Right lobe of liver (tissue), 6 donors: ENCODE measurements at places on chromosomes 4 and X. TPM values are rescaled to one million over a fixed set of nuclear protein-coding genes. Genes with fewer than 3 reads are reported as not detected.

GRCh38 chrX:107632346-107632745, 4.0 kb downstream of the PRPS1 start:
- H3K4me3 ChIP-seq, result no peak overlapping the region
- H3K4me1 ChIP-seq, result no peaks in the 10 kb centered on the region
- H3K27me3 ChIP-seq, result no peaks in the 10 kb centered on the region
- no peak for DNase-seq
- H3K27ac ChIP-seq, result no peak overlapping the region

GRCh38 chrX:68999931-69000330, 165.3 kb downstream of the PJA1 start:
- no peak for DNase-seq
- H3K4me3 ChIP-seq, result no peak overlapping the region
- no peaks in the 10 kb centered on the region for H3K27me3 ChIP-seq

GRCh38 chr4:80507507-80507906, 172.0 kb downstream of the CFAP299 start:
- DNase-seq, result no peak
- H3K4me3 ChIP-seq, result no peak overlapping the region
- H3K36me3 ChIP-seq, result no peaks in the 10 kb centered on the region
- no peak overlapping the region for H3K27ac ChIP-seq

DNA sequence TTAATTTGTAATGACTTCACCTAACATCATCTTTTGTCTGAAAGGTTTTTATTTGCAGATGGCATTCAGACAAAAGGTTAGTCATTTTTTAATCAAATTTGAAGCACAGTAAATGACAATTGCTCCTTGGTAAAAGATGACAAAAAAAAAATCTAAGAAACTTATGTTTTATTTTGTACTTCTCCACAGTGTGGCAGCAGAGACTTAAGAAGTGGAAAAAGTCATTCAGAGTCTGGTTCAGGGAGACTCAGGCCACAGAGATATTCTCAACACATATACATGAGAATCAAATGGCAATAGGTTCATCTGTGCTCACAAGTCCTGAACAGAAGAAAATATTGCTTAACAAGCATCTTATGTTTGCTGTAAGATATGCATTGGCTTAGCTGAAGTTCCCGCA, 436.2 kb downstream of the KCNIP4 start:
- H3K4me1 ChIP-seq, result no peaks in the 10 kb centered on the region
- DNase-seq, result no peak
- no peak overlapping the region for H3K27ac ChIP-seq
- H3K27me3 ChIP-seq, result no peaks in the 10 kb centered on the region
- H3K4me3 ChIP-seq, result no peak overlapping the region

GRCh38 chr4:16508968-16509367, 282.7 kb upstream of the TAPT1 start:
- H3K4me1 ChIP-seq, result no peaks in the 10 kb centered on the region
- no peaks in the 10 kb centered on the region for H3K36me3 ChIP-seq
- H3K4me3 ChIP-seq, result no peak overlapping the region
- no peak overlapping the region for H3K27ac ChIP-seq
- no peaks in the 10 kb centered on the region for H3K27me3 ChIP-seq

GRCh38 chr4:38084877-38085711, 124.9 kb downstream of the PTTG2 start:
- H3K27me3 ChIP-seq, result no peaks in the 10 kb centered on the region
- no peak for DNase-seq
- no peaks in the 10 kb centered on the region for H3K4me1 ChIP-seq
- no peak overlapping the region for H3K4me3 ChIP-seq

- H3K4me3 ChIP-seq, result no peak overlapping the region
- H3K4me1 ChIP-seq, result no peaks in the 10 kb centered on the region
- H3K27me3 ChIP-seq, result no peaks in the 10 kb centered on the region
- no peaks in the 10 kb centered on the region for H3K36me3 ChIP-seq
- H3K27ac ChIP-seq, result no peak overlapping the region
- DNase-seq, result no peak
Measured at GRCh38 chrX:149819371-149819770, 37.6 kb downstream of the MAGEA9 start.

DNA sequence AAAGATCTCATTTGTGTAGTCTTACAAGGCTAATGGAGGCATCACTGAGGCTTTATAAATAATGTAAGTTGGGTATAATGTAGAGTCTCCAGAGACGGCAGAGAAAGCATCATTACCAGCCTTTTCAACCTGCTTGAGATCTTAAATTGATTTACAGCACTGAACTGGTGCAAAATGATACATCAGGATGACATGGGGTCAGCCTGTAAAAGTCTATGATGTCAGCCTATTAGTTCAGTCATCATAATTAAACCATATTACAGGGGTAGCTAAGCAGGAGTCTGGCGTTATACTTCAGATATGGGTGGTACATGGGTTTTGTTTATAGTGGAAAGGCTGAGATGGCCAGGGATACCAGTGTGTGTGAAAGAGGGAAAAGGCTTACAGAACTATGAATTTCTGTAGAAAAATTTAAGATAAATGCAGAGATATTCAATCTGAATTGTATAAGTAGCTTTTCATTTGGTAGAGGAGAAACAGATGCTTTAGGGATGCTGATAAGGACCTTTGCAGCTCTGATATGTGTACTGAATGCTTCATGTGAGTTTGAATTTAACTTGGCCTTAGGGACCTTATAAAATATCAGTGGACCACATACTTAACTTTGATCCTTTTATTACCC, 2.7 kb downstream of the SMAD1 start:
- no peak overlapping the region for H3K27ac ChIP-seq
- H3K4me1 ChIP-seq, result no peaks in the 10 kb centered on the region
- H3K4me3 ChIP-seq, result no peak overlapping the region
- no peaks in the 10 kb centered on the region for H3K36me3 ChIP-seq

DNA sequence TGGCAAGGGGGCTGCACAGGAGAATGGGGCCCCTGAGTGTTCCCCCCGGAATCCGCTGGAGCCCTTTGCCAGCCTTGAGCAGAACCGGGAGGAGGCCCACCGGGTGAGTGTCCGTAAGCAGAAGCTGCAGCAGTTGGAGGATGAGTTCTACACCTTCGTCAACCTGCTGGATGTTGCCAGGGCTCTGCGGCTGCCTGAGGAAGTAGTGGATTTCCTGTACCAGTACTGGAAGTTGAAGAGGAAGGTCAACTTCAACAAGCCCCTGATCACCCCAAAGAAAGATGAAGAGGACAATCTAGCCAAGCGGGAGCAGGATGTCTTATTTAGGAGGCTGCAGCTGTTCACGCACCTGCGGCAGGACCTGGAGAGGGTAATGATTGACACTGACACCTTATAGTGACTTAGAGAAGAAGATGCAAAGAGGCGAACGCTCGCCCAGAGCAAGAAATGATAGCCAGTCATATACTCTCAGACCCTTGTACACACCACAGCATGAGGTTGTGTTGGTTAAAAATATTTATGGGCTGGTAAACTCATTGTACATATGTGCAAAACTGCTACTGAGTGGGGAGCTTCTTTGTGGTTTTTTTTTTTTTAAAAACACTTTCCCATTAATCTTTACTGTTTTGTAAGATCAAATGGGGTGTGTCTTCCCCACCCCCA, 52.5 kb downstream of the JADE1 start:
- no peaks in the 10 kb centered on the region for H3K4me1 ChIP-seq
- no peaks in the 10 kb centered on the region for H3K27me3 ChIP-seq
- DNase-seq, result no peak
- H3K36me3 ChIP-seq, result peaks cover 48% of the 10 kb centered on the region
- H3K4me3 ChIP-seq, result no peak overlapping the region

DNA sequence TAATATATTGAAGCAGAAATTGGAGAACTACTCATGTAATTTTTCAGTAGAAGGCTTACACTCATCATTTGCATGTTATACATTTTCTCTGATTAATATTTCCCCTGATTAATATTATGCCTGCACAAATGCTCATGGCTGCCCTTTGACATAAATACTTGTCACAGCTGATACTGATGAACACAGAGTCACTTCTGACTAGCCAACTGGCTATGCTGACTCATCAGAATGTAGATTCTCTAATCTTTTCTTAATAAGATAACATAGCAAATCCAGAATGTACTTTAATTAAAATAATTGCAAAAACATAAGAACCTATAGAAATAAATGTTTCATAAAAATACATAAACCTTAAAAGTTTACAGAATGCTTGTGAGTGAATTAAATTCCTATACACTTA, 52.4 kb upstream of the C4orf54 start:
- no peak overlapping the region for H3K27ac ChIP-seq
- H3K36me3 ChIP-seq, result no peaks in the 10 kb centered on the region
- H3K4me1 ChIP-seq, result no peaks in the 10 kb centered on the region
- no peak overlapping the region for H3K4me3 ChIP-seq
- no peaks in the 10 kb centered on the region for H3K27me3 ChIP-seq

DNA sequence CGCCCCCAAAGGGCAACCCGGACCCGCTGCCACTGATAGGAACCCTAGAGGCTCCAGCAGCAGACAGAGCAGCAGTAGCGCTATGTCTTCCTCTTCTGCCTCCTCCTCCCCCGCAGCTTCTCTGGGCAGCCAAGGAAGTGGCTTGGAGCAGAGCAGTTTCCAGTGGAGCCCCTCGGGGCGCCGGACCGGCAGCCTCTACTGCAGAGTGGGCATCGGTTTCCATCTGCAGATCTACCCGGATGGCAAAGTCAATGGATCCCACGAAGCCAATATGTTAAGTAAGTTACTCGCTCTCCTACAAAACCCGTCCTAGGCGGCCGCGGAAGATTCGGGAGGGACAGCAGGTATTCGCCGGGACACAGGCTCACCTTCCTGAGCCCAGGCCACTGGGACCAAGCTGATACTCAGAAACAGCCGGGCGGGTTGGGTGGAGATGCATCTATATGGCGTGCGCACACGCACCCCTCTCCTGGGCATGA, 477 bp downstream of the FGF5 start:
- H3K27me3 ChIP-seq, result peaks cover 28% of the 10 kb centered on the region
- no peaks in the 10 kb centered on the region for H3K36me3 ChIP-seq
- no peak for DNase-seq
- H3K27ac ChIP-seq, result no peak overlapping the region
- no peaks in the 10 kb centered on the region for H3K4me1 ChIP-seq

DNA sequence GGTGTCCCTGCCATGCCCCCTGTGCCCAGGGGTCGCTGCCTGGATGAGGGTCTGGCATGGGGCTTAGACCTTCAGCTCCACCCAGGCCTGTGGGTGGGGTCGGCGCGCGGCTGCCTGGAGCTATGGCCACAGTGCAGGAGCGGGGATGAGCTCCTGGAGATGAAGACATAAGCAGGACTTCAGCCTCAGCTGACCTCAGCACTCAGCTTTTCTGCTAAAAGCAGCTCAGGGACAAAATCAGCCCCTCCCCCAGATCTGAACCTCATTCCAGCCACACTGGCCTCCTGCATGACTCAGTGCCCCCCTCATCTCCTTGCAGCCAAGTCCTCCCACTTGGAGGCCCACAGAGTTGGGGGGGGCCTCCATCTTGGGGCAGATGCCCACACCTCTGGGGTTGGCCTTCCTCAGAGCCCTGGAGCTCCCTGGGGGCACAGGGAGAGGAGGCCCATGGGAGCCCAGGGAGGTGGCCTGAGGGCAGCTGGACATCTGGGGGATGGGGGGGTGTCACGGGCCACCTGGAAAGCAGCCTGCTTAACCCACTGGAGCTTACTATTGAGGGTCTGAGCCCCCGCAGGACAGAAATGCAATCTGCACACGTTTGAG, 19.4 kb upstream of the CPLX1 start:
- no peaks in the 10 kb centered on the region for H3K4me1 ChIP-seq
- no peak overlapping the region for H3K27ac ChIP-seq
- DNase-seq, result peak; percentile 41
- H3K27me3 ChIP-seq, result no peaks in the 10 kb centered on the region

DNA sequence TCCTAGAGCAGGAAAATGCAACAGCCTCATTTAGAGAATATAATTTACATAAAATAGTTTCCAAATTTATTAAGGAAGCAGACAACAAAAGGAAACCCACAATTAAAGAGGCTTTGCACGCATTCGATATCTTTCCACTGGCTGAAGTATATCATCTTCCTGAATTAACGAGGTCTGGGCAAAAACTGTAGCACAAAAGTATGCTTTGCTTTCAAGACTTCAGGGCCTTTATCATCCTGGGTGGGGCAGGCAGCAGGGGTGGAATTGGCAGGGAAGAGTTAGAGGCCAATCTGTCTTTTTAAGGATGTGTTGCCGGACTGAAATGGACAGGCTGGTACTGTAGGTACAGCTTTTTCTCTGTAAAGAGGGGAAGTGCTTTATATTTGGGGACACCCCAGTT, 17.0 kb upstream of the STX18 start:
- no peak overlapping the region for H3K27ac ChIP-seq
- H3K4me3 ChIP-seq, result no peak overlapping the region
- H3K36me3 ChIP-seq, result no peaks in the 10 kb centered on the region
- H3K27me3 ChIP-seq, result no peaks in the 10 kb centered on the region
- no peaks in the 10 kb centered on the region for H3K4me1 ChIP-seq

DNA sequence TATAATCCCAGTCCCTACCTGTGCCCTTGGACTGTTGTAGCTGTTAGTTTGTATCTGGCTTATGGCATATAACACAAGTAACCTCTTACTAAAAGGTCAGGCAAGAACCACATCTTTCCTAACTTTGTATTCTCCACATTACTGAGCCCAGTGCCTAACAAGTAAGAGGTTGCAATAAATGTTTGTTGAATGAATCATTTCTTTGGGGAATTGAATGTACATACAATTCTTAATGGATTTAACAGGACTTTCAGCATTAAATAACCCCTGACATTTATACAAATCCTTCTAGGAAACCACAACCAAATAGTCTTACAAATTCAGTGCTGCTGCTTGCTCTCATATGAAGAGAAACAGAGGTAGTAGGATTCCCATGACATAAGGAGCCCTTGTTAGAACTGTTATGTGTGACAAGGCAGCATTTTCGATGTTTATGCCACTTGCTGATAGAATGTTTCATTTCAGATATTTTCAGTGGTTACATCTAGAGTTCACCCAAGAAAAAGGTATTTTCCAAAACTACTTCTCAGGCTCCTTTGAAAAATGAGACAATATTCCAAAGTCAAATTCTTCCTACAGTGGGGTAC, 62.0 kb downstream of the MBNL3 start:
- H3K4me1 ChIP-seq, result no peaks in the 10 kb centered on the region
- H3K4me3 ChIP-seq, result no peak overlapping the region
- H3K27ac ChIP-seq, result no peak overlapping the region
- H3K27me3 ChIP-seq, result peaks cover 4% of the 10 kb centered on the region
- no peaks in the 10 kb centered on the region for H3K36me3 ChIP-seq

DNA sequence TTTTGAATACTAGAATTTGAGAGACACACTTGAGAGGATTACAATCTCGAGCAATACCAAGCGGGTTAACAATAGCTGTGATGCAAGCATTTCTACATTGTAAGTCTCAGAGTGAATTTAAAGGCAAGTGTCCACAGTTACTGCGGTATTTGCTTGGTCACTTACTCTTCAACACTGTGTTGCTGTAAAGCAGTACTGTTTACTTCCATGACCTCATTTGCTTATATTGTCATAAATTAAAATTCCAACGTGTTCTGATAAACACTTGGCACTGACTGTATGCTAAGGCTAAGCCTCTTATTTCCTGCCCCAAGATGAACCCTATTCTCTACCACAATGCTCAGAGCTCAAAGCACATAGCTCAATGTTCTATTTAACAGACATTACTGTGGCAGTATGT, 11.1 kb downstream of the EXOC1L start:
- H3K27ac ChIP-seq, result no peak overlapping the region
- H3K4me3 ChIP-seq, result no peak overlapping the region
- no peak for DNase-seq
- no peaks in the 10 kb centered on the region for H3K27me3 ChIP-seq

Gene GAGE12F
- not detected for total RNA-seq

Gene HSPA4L
- 12.7 TPM for total RNA-seq

Gene PRDX4
- total RNA-seq, result 120 TPM

Gene DCAF12L1
- total RNA-seq, result not detected

Gene WDR45
- total RNA-seq, result 31.8 TPM
